IMR-90 (cell line): ENCODE measurements at places on chromosomes 7 and 10.

DNA sequence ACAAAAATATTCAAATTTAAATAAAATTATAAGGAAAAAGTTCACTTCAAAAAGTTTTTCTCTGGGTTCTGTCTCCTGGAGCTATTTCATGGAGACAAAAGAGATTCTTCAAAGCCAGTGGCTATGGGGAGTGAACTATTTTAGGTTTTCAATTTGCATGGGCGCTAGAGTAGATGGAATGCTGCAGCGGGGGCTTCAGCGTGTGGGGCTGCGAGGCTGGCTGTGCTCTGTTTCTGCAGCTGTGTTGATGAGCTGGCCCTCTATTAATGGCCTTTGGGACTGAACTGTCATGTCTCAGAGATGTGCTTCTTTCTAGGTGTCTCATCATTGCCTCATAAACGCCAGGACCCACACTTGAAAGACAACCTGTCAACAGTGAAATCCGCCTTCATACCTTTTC lies 108.4 kb upstream of the NPY start:
- no peak for DNase-seq

- DNase-seq, result no peak
Observed at GRCh38 chr10:48255722-48256121, 18.8 kb downstream of the FRMPD2 start.

DNA sequence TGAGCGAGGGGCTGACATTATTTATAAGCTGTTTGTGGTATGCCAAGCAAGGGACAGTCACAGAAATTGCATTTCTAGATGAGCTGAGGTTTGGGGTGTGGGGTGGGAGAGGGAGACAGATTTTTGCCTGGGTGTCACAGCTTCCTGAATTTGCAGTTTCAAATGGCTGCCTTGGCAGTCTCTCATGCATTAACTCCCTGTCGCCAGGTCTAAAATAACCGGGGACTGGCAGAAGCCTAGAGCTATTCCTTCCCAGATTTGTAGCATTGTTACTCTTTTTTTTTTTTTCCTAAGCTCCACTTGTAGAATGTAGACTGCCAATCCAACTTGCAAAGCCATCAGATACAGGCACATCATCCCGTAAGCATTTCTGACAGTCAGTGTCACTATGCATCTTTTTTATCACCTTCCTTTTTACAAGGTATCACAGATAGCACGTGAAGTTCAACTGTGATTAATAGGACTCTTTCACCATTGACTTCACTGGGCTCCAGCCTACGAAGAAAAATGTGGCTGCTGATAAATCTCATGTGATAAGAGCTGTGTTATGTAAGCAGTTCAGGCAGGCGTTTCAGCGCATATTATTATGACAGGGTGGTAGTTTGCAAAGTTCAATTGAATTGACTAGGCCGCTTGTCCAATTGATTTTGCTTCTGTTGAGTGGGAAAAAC lies 130.7 kb upstream of the CELF2 start:
- DNase-seq, result no peak

DNA sequence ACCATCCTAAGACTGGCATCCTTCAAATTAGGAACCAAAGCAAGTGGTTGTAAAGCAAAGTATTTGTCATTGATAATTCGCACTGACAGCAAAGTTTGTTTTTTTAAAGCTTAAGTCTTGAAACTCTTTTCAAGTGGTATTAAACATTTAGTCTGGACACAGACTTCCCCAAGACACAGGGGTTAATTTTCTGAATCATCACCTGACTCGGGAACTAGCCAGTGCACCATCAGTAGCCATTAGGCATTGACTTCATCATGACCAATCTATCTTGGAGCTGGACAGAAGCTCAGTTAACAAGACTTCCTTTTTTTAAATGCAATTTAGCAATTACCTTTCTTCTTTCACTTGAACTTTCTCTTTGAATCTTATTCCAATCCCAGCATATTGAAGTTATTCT lies 210.6 kb downstream of the ZNF365 start:
- DNase-seq, result peak; percentile 73

DNA sequence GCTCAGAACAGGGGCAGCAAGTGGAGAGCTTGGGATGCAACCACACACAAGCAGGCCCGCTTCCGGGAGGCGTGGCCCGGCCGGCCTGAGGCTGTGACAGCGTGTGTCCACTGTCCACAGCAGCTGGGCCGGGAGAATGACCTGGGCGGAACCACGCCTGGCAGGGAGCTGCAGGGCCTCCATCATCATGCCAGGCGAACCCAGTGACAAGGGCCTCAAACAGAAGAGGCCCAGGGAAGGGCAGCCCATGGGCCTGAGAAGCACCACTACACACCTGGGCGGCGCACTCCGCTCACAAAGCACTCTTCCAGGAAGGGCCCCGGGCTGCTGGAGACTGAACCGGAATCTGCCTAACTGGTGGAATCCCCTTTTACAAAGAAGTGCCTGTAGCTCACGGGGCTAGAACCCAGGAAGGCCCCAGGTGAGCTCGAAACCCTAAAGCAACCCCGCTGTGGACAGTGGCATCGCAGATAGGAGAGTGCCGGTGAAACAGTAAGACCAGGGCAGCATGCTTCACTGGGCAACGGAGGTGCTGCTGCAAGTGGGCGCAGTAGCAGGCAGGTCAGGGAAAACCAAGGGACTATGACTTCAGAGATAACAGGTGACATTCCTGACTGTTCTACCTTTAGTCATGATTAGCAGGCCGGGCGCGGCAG lies 66.0 kb downstream of the MAD1L1 start:
- DNase-seq, result no peak
